ENCODE measurements at places on chromosomes 7 and 10.

- no peak for DNase-seq
Observed at GRCh38 chr10:93977442-93977841, 16.3 kb upstream of the PLCE1 start.

- no peak for DNase-seq
Observed at GRCh38 chr7:14339861-14340260, 350.4 kb upstream of the ETV1 start.

- DNase-seq = no peak
Observed at GRCh38 chr7:115549910-115550309, 480.7 kb downstream of the TFEC start.

GRCh38 chr10:24235471-24235870 is 26.5 kb downstream of the KIAA1217 start:
- no peak for DNase-seq

GRCh38 chr7:106281585-106282318 is 3.0 kb downstream of the NAMPT start:
- no peak for DNase-seq

- no peak for DNase-seq
Observed at GRCh38 chr10:58479045-58479444, 33.6 kb upstream of the BICC1 start.

DNA sequence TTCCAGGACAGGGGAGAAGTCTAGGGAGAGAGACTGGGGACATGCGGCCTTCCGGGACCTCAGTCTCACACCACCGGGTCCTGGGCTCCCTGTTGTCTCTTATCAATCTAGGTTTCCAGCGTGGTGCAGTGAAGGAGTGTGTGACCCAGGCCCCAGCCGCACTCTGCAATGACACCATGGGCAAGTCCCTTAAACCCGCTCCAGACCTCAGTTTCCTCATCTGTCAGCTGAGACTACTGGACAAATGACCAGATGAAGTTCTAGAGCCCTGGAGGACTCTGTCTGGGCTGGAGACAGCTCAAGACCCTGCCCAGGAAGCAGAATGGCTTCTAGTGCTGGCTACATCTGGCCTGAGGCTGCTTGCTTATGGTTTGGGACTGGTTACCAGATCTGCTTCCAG is 20.1 kb upstream of the EIF5AL1 start:
- no peak for DNase-seq

- no peak for DNase-seq
Observed at GRCh38 chr7:80312139-80312661, 177.6 kb downstream of the GNAI1 start.

Data from GM12891 (cell line).